ENCODE measurements at places on chromosomes 12 and 14. TPM values are rescaled to one million over a fixed set of nuclear protein-coding genes. Genes with fewer than 3 reads are reported as not detected.

- DNase-seq, result peak; percentile 2
These were observed 386.3 kb downstream of the TMEM121 start for GRCh38 chr14:105912641-105913180.

- DNase-seq, result peak; percentile 70
These were observed 23.0 kb downstream of the FAM222A start for GRCh38 chr12:109736552-109737108.

DNA sequence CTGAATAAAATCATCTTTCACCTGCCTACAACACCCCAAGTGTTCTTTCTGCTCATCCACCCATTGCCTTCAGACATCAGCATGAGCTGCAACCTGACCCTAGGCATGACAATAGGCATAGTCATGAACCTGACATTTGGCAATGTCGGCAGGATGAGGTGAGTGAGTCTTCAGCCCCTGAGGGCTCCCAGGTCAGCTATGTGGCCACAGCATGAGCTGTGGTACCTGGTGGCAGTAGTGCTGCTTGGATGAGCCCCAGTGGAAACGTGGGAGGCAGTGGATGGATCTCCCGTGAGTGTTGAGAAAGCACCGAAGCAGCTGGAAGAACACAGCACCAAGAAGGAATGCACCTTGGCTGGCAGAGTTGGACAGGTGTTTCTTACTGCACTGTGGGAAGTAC, 334.8 kb upstream of the FAR2 start:
- DNase-seq, result no peak

GRCh38 chr12:38930990-38931389, 25.6 kb upstream of the CPNE8 start:
- no peak for DNase-seq

- DNase-seq, result no peak
These were observed 141.7 kb upstream of the GARIN6 start for GRCh38 chr12:99505805-99506204.

DNA sequence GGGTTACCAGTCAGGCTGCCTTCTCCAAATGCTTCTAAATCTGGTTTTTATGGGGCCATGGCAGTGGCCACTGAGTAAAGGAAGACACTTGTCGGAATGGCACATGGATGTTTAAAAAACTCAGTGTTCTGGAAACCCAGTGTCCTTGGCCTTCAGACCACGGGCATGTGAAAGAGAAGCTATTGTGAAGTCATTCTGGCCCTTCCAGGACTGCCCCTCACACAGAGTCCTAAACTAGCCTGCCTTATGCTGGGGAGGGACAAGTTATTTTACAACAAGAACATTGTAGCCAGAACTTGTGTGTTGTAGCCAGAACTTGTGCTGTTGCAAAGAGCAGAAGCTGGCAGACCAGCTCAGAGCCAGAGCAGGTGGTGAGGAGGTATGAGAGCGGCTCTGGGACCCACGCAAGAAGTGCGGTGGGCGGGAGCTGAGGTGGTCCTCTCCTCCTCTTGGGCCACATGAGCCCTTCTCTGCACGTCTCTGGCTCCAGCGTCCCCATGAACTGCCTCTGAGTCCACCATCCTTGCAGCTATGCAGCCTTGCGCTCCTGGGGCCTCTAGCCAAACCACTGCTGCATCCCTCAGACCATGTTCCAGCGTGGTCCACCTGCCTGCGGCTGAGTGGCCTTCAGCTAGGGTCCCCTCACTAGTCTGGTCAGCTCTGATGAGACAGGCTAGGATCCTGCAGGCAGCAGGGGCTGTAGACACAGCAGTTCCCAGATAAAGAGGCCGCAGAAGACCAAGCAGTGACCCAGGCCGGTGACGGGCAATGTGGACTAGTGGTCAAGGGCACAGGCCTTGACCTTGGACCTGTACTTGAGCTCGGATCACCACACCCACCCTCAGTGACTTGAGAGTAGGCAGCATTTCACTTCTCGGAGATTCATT, 32.5 kb downstream of the MMAB start:
- DNase-seq, result peak; percentile 34

DNA sequence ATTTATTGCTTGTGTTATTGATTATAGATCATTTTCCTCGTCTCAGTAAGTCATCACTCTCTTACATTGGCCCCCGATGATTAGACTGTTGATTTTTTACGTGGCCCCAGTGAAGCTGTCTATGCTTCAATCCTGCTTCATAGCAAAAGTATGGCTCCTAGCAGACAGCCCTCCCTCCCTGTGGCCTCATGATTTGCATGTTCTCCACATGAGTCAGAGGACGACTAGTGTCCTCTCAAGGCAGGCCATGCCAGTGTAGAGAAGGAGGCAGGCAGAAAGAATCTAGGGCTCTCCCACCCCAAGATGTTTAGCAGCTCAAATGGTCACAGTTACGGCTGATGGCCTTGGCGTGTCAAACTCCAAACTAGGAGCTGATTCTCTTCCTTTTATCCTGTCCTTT, 59.6 kb downstream of the FIGNL2 start:
- no peak for DNase-seq

DNA sequence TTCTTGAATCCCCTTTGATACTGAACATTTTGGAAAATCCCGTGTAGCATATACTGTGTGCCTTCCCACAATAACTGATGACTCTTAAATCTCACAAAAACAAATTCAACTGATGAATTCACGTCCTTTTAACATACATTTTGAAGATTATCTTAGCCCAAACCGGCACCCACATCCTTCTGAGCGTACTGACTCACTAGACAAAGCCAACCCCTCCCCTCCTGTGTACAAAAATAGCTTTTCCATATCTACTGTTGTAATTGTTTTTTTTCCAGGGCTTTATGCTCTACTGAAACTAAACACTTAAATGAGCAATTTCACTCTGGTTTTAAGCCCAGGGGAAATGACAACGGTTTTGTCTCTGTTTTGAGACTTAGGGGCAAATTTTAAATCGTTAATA, 109.4 kb upstream of the ATF7IP start:
- no peak for DNase-seq

GRCh38 chr14:84090837-84091236, 1439.1 kb upstream of the FLRT2 start:
- no peak for DNase-seq

- no peak for DNase-seq
These were observed 124.6 kb downstream of the KICS2 start for GRCh38 chr12:64097366-64098105.

DNA sequence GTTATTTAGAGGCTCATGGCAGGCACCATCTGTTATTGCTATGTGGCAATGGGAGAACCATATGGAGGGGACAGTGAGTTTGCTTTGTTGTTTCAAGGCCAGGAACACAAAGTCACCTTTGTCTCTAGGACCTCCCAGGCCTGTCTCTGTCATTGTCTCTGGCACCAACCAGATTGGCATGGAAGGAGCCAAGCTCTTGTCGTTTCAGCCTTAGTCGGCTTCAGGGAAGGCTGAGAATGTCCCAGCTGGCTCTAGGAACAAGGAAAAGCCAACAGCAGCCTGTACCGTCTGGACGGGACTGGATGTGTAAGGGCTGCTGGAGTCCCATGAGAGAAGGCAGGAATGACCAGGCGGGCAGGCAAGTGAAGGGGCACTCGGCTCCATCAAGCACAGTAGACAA, 29.2 kb downstream of the RPH3A start:
- no peak for DNase-seq

GRCh38 chr12:128644664-128645296, 179.0 kb downstream of the SLC15A4 start:
- no peak for DNase-seq

GRCh38 chr14:58098507-58098906, 53.5 kb downstream of the ARMH4 start:
- no peak for DNase-seq

- DNase-seq, result peak; percentile 41
These were observed 1.0 kb upstream of the CAMKK2 start for GRCh38 chr12:121297435-121297991.

DNA sequence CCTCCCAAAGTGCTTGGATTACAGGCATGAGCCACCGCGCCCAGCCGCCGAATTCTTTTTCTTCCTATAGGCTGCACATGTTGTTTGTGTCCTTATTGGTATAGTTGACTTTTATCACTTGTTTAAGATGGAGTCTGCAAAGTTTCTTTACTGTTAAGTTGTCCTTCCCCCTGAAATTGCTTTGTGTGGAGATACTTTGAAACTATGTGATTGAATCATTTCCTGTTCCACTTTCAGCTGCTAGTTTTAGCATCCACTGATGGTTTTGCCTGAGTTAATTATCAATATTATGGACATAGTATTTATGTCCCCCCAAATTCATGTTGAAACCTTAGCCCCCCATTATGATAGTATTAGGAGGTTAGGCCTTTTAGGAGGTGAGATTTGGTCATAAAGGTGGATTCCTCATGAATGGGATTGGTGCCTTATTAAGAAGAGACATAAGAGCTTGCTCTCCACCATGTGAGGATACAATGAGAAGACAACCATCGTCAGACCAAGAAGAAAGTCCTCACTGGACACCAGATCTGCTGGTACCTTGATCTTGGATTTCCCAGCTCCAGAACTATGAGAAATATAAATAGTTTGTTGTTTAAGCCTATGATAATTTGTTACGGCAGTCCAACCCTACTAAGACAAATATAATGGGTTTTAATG, 34.9 kb downstream of the PPHLN1 start:
- DNase-seq, result no peak

- DNase-seq, result peak; percentile 84
These were observed at the start of gene ACACB for GRCh38 chr12:109115758-109116610. Gene ACACB (plus strand): TSS chr12:109116587. CDS start chr12:109139406, 22,819 bp downstream.

DNA sequence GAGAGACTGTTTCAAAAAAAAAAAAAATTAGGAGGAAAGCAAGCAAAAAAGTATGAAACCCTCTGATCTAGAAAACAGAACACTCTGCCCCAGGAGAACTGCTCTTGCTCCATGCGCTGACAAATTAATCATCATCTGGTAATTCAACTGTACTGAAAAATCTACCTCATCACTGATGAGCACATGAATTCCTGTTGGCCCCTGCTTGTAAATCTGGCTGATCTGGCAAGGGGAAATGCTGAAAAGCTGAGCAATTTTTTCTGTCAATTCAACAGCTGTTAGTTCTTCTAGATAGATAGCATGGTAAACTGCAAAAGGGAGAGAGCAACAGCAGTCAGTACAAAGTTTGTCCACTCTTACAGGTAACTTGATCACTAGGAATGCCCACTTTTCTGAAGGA, 15.2 kb upstream of the CSRNP2 start:
- no peak for DNase-seq

- DNase-seq, result no peak
These were observed 112.5 kb upstream of the MED13L start for GRCh38 chr12:116389990-116390389.

- no peak for DNase-seq
These were observed 77.8 kb upstream of the MYL2 start for GRCh38 chr12:110998165-110998564.

DNA sequence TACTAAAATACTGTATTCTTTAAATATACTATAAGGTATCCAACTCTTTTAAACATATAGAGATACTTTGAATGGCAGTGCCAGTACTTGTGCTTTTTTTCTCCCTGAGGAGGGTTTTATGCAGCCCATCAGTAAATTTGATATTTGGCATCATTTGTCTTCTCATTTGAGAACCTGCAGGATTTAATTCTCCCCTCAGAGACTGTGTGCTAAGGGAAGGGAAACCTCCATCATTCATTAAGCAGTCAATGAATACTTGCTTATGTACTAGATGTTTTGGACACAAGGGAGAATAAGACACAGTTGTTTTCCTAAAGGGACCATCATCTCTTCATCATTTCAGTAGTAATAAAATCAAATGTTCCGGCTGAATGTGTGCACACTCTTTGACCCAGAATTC, 40.8 kb downstream of the FRS2 start:
- no peak for DNase-seq

DNA sequence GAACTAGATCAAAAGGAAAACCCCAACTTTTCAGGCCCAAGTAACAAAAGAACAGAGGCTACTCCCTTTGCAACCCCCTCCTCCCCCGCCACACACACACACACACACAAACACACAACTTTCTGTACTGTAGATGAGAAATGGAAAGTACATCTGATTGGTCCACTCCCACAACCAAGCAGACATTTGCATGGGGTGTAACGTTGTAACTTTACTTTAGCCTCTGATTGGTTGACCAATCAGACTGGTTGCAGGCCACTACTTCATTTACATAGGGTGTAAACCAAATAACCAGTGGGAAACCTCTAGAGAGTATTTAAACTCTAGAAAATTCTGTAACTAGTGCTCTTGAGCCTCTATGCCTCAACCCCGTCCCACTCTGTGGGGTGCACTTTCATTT, 425.5 kb downstream of the GXYLT1 start:
- DNase-seq, result no peak

GRCh38 chr14:34053666-34054065, 102.8 kb upstream of the EGLN3 start:
- peak; percentile 79 for DNase-seq

DNA sequence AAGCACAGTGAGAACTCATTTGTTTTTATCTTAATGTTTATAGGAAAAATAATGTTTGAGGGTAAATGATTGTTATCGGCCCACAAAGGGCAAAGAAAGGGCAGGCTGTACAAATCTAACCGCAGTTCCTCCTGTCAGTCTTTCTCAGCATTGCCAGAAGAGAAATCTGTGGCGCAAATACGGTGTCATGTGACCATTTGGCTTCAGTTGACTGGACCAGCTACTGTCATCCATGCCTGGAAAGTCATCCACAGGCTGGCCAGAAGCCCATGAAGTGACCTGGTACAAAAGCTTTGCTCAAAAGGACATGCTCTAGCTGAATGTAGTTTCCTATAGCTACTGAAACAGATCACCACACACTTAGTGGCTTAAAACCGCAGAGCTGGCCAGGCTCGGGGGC, 43.6 kb downstream of the HCAR2 start:
- peak; percentile 18 for DNase-seq

DNA sequence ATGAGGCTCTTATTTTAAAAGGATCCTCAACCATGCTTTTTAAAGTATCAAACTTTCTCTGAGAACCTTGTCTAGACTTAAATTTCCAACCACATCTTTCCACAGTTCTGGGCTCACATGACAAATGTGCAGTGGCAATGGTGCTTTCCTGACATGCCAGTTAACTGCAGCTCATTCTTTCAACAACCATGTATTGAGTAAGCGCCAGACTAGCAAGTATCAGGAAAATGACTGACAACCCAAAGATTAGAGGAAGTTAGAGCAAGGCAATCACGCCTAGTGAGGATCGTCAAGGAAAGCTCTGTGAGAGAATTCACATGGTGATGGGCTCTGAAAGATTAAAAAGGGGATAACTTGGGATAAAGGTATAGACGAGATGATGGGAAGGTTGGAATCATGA, 35.8 kb downstream of the FLVCR2 start:
- DNase-seq, result no peak

GRCh38 chr12:66354291-66354690, 52.0 kb downstream of the HELB start:
- no peak for DNase-seq

The KCNC2 gene
- not detected for polyA plus RNA-seq

The REC8 gene
- 4.1 TPM for polyA plus RNA-seq

The CCDC198 gene
- not detected for polyA plus RNA-seq

The NXPH4 gene
- polyA plus RNA-seq, result 1.2 TPM

The SLC25A47 gene
- polyA plus RNA-seq, result not detected

The TSHR gene
- 0.07 TPM for polyA plus RNA-seq

The ANHX gene
- not detected for polyA plus RNA-seq

The ASB2 gene
- polyA plus RNA-seq, result 112 TPM

The NTS gene
- 1.1 TPM for polyA plus RNA-seq

The NTN4 gene
- polyA plus RNA-seq, result 62.9 TPM

The PPHLN1 gene
- polyA plus RNA-seq, result 42.4 TPM

The TMEM63C gene
- polyA plus RNA-seq, result 0.11 TPM

The GZMH gene
- 0.32 TPM for polyA plus RNA-seq

The REP15 gene
- 2.6 TPM for polyA plus RNA-seq

The OR11G2 gene
- polyA plus RNA-seq, result not detected

Measured in right cardiac atrium (tissue), 5 donors.